Amygdala (tissue), 56 donors: ENCODE measurements at places on chromosomes 4 and X.

DNA sequence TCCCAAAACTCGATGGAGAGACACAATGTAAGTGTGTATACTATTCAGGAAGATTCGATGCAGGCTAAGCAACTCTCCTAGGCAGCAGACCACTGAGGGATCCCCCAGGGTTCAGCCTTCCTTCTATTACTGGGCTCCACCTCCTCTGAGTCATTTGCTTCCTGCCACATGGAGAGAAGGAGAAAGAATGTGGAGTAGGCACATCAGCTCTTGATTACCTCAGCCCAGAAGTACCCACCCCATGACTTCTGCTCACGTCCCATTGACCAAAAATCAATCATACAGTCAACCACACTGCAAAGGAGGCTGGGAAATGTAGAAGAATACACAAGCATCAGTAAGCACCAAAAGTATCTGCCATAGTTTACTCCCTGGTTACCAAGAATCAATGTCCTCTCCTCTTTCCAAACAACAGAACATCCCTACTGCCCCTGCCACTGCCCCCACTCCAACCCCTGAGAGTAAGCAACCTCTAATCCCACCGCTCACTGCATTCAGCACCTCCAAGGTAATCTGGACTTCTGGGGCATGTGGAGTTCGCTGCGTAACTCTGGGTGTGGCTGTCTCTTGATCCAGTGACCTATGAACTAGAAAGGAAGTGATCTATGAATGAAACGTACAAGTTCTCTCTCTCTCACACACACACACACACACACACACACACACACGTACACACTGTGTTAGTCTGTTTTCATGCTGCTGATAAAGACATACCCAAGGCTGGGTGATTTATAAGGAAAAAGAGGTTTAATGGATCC lies 91.2 kb upstream of the C1QTNF7 start:
- DNase-seq = no peak

DNA sequence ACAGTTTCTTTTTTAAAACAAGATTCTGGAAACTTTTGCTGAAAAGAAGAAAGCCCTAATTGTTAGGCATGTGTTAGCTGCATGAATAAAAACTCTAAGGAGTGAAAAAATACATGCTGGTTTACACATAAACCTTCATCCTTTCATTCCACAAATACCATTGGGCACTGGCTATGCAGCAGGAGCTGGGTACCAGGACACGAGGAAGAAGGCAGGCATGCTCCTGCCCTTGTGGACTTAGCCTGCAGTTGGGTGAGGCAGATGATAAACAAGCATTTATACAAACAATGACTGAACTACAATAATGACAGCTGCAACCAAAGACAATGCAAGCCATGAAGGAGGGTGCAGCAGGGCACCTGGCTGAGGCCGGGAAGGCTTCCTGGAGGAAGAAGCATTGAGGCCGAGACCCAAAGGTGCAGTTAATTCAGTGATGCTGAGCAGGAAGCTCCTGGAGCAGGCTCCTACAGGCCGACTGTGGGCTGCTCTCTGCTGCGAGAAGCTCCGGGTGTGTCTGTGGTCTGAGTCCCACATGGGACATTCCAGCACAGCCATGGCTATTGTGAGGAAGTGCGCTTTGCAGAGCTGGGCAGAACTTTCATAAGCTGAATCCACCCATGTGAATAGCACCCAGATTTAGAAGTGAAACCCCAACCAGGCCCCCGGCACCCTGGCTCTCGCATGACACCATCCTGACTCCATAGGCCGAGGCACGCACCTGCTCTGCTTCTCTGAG lies 44.0 kb upstream of the MXD4 start:
- no peak for DNase-seq

GRCh38 chr4:57344296-57344695 lies 234.1 kb upstream of the IGFBP7 start:
- DNase-seq = no peak

DNA sequence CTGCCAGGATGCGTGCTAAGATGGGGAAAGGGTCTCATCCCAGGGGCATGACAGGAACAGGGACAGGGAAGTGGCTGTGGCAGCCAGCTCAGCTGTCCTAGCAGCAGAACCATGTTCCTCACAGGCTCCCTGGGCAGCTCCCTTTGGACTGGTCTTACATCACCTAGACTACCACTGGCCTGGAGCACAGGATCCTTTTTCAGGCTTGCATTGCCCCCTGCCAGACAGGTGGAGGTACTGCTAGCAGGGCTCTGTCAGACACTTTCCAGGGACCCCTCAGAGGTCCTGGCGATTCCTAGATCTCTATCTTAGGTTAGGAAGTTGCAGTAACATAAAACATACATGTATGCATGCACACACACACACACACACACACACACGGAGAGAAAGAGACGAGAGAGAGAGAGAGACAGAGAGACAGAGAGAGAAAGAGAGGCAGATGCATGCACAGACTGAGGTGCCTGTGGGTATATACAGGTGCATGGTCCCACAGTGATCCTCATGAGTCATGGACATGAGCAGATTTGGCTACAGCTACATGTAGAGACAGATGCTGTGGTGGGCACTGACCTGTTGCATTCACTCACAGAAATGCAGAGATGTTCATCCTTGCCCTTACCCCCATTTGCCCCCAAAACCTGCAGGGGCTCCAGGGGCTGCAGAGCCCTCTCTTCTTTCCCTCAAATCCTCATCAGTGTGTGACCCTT lies 63.6 kb downstream of the STARD8 start:
- no peak for DNase-seq

GRCh38 chr4:47413521-47413920 lies 50.0 kb downstream of the COMMD8 start:
- DNase-seq = no peak

DNA sequence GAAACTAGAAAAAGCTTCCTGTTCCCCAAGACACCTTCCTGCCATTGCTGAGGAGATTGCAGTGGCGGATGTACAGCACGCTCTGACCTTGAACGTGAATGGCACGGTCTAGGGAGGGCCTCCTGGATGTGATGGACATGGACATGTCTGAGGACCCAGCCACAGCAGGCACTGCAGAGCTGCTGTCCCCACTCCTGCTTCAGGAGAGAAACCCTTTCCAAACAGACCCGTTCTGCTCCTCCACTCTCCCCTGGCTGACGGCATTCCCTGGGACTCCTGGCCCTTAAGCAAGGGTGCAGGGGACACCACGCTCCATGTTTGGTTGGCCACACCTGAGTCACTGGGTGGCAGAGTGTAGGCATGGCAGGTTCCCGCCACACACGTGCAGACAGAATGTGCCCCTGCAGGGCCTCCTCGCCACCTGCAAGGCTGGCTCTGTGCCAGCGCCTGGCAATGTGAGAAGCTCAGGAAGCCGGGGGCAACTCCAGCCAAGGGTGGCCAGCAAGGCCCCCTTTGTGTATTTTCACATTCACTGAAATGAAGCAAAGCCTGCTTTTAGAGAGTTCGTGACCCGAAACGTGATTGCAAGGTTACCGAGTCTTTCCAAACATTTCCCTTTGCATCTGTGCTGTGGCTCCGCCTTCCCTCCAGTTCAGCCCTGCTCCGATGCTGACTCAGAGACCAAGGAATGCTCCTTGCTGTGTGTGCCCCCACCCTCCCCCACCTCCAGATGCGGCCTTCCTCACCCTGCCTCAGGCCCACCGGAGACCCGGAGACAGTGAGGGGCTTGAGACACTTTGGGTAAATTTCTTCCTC lies 46.1 kb downstream of the HTRA3 start:
- no peak for DNase-seq

DNA sequence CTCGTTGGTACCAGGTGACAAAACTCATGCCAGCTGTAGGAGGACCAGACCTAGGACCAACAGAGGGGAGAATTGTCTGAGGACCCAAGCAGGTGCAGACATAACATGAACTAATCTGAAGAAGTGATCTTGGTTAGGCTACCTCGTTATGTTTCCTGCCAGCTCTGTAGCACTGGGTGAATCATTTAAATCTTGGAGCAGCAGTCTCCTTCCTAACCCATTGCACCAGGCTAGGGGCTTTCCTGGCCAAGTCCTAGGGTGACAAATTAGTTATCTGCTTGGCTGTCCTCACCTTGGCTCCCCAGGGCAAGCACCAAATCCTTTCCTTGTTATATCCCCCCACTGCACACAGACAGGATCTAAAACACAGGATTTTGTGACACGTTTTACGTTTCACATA lies 87.8 kb downstream of the WWC2 start:
- DNase-seq = no peak

DNA sequence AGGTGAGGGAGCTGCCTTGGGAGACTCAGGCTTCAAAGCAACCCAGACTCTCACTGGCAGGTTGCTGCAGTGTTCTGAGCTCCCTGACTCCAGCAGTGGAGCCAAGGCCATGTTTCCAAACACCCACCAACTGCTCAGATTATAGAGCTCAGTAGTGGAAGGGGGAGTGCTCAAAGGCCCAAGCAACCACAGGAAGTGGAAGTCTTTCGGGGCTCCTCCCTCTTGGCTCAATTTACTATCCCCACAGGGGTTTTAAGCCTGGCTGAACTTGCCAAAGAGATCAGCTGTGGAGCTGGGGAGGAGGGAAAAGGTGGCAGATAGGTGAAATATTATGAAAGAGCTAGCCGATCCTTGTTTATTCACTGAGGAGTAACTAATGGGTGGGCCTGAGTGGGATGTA lies 82.5 kb downstream of the HPRT1 start:
- DNase-seq = no peak

DNA sequence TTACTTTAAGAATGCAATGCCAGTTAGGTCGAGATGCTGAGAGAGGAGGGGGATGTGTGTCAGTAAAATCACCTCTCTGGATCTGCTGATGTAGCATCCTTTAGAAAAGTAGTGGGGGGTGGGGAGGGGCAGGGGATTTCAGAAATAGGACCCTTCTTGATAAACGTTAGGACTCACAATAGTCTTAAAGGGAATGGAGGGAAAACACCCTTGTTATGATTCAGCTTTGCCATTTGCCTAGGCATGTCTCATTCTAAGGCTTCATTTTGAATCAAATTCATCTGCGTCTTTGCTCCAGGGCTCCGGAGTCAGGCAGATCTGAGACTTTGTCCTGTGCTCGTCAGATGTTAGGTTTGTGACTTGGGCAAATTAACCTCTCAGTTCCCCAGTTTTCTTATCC lies 879 bp downstream of the SH2D1A start:
- no peak for DNase-seq

GRCh38 chr4:140426610-140427105 lies 790 bp downstream of the CLGN start:
- no peak for DNase-seq

GRCh38 chr4:149595500-149595899 lies 220.1 kb downstream of the IQCM start:
- no peak for DNase-seq

DNA sequence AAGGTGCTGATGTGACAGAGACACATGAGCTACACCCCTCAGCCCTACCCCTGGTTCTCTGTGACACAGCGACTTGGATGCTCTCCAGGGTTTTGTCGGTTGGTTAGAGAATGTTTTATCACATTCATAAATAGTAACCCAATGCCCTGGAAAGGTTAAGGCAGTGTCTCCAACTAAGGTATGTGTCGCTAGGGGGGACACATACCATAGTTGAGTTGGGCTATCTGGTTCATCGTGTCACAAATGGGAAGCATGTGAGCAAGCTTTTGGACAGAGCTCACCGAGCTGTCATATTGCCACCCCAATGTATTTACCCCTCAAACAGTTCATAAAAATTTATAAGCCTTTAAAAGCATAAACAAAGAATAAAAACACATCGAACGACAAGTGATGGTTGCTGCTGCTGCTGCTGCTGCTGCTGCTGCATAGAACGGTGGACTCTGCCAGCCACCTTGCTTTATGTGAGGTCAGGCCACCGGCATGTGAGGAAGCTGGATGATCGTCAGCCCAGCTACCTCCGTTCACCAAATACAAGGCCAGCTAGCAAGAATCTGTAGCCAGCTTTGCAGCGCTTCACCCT lies 55.9 kb downstream of the STOX2 start:
- DNase-seq = no peak

DNA sequence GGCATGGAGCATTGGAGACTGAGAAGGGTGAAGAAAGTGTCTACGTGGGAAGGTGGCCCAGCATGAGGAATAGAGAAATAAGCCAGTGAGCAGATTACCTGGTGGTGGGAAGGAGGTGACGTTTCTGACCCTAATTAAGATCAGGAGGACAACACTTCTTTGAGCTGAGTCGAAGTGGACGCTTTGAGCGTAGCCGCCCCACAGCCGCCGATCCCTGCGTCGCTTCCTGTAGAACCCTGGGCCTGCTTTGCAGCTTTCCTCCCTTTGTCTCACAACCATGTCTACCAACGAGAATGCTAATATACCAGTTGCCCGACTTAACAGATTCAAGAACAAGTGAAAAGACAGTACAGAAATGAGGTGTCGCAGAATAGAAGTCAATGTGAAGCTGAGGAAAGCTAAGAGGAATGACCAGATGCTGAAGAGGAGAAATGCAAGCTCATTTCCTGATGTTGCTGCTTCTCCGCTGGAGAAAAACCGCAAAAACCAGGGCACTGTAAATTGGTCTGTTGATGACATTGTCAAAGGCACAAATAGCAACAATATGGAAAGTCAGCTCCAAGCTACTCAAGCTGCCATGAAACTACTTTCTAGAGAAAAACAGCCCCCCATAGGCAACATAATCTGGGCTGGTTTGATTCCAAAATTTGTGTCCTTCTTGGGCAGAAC lies 6.4 kb upstream of the ANTXR2 start:
- no peak for DNase-seq

- no peak for DNase-seq
These were observed 197.8 kb upstream of the AGTR2 start for GRCh38 chrX:115972717-115973116.

DNA sequence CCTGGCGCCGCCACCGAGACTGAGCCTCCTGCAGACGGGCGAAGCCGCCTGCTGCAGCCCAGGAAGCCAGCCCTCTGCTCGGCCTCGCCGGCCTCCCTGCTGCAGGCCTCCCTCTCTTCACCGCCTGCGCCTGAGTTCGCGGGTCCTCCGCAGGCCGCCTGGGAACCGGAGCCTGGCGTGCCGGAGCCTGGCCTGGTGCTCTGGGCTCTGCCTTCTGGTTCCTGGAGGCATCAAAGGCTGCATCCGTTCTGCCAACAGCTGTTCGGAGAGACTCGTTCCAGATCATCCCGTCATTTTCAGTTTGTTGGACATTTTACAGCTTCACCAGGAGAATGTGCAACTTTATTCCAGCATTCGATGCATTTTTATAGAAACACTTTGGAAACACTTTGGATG lies 178.0 kb downstream of the DCLK2 start:
- DNase-seq = no peak

GRCh38 chr4:181161669-181162068 lies 1081.5 kb upstream of the TENM3 start:
- DNase-seq = no peak

DNA sequence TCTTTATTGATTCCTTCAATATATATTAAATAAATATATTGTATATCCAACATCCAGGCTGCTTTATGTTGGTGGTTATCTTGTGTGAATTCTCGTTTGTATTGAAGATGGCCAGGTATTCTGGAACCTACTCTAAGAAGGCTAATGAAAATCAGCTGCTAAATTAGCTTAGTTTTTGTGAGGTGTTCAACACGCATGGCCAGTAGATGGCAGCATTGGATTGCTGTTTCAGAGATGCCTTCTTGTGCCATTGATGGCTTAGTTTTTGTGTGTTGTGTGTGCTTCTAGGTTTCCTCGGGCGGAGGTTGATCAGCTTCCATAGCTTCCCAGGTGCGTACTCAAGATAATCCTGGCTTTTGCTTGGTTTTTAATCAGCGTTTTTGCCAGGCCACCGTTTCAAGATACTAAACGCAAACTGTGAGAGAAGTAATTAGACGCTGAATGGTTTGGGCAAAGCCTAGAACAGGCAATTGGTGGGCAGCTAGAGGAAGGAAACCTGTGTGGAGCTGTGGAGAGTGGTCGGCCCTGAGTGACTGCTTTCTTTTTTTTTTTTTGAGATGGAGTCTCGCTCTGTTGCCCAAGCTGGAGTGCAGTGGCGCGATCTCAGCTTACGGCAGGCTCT lies 15.1 kb downstream of the NOCT start:
- no peak for DNase-seq

- DNase-seq = no peak
These were observed 1.2 kb upstream of the AMER1 start for GRCh38 chrX:64206556-64207162.
